ENCODE measurements at places on chromosomes 2 and 18.

- DNase-seq, result no peak
These were observed 88.6 kb downstream of the ZBTB7C start for GRCh38 chr18:48320639-48320945.

GRCh38 chr2:221817052-221817451 is 244.9 kb upstream of the EPHA4 start:
- no peak for DNase-seq

DNA sequence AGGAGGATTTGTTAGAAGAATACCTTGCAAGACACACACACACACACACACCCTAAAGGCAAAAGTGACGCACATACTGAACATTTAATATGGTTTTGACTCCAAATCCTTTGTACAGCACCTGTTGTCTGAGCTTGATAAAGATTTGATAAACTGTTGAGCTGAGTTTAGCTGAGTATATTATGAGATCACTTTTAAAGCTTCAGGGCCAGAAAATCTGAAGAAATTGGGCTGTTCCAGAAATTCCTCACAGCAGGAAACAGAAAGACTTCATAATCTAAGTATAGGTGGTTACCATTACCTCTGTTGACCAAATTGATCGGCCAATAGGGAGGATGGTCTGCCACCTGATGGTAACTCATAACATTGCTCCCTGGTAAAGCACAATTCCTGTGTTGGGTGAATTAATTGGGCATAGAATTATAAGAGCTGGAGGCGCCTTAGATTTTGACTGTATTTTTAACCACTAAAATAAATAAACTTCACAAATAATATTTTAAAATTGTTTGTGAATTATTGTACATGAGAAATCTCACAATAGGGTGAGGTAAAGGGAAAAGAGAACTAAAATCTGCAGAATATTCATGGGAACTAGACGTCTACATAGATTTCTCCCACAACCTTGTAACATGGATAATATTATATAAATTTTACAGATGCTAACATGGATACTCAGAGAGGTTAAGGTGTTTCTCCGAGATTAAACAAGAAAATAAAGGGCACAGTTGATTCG is 21.8 kb upstream of the RPIA start:
- no peak for DNase-seq

- DNase-seq, result no peak
These were observed 158.2 kb downstream of the MGAT5 start for GRCh38 chr2:134411828-134412638.

GRCh38 chr2:98748292-98749065 is 17.5 kb upstream of the MGAT4A start:
- DNase-seq, result no peak

DNA sequence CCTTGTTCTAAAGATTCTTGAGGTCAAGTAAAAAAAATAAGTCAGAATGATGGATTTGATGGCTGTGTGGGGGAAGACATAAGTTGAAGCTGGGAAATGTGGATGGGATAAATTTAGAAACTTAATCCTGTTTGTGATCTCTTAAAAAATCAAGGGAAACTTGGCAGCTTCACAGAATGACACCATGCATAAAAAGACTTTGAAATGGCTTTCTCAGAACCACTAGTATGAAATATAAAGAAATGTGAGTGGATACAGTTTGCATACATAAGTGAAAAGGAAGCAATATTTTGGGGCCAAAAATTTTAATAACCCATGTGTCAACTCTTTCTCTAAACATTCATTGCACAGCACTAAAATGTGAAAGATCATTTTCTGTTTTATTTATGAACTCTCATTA is 21.7 kb downstream of the CDH19 start:
- DNase-seq, result no peak

GRCh38 chr18:59699750-59700534 is 2.7 kb upstream of the CCBE1 start:
- DNase-seq, result no peak

DNA sequence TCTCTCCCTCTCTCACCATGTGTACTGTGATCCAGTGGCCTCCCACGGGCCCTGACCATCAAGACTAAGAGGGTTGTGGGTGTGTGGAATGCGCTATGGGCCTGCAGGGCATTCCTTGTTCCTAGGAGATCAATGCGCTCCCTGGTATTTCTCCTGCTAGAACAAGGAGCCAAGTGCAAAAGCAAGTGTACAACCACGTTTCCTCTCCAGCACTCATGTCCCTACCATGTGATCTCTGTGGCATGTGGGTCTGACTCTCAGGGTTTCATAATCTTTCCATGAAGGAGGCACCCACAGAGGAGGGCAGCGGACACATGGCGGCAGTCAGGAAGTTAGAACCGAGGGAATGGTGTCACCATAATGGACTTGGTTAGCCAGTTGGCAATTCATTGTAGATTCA is 91.4 kb downstream of the MAPK4 start:
- no peak for DNase-seq

All from cortex of kidney (tissue), 1 donor.